ENCODE measurements at places on chromosomes 11 and 22.
A peak's percentile ranks its signal among the peaks of the same experiment; 100 is the strongest.

DNA sequence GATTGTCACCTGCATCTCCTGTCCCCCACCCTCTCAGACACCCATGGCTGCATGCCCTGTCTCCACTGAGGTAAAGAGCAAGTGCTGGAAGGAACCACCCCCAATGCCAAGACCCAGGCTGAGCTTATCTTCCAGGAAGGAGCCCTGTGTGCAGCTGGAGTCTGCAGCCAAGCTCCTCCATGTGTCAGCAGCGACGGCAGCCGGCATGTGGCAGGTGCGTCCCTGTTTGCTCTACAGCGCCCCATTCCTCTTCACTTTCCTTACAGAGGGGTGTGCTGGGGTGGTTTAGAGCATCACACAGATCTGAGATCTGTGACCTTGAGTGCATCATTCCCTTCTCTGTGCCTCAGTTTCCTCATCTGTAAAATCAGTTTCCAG is 7.7 kb upstream of the MN1 start:
- DNase-seq = no peak

GRCh38 chr11:7592711-7593110 is 78.9 kb downstream of the PPFIBP2 start:
- DNase-seq = no peak

- DNase-seq = no peak
Observed at GRCh38 chr11:1832920-1833295, 1.9 kb upstream of the SYT8 start.

DNA sequence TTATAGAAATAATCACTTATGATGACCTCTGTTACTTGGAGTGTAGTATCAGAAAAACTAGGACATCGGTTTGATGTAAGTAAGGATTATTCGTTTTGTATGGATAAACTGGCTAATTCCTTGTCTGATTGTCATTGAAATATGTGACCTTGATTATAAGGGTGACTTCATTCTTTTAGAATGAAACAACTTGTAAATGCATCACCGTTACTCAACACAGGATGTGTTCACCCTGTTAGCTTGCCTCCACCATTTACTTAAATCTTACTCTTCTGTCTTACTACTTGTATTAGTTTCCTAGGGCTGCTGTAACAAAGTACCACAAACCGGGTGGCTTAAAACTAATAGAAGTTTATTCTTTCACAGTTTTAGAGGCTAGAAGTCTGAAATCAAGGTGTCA is 7.9 kb downstream of the SFI1 start:
- no peak for DNase-seq

DNA sequence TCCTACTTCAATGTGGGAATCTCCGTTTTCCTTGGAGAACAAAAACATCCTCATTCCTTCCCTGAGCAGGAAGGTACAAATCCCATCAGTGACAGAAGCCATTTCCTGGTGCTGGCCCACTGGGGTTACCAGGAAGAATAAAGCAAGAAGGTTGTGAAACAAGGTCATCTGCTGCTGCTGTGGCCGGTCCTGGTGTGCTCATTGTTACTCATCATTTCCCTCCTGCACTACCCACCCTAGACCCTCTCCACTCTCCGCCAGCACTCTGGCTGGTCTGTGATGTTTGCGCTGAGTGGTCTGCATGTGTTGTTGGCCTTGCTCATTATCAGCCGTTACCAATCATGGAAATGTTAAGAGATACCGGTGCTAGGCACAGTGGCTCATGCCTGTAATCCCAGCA is 37.0 kb downstream of the OSBP2 start:
- DNase-seq = no peak

GRCh38 chr22:28243539-28243938 is 324.5 kb upstream of the PITPNB start:
- no peak for DNase-seq

GRCh38 chr11:126781942-126782341 is 218.6 kb downstream of the KIRREL3 start:
- no peak for DNase-seq

DNA sequence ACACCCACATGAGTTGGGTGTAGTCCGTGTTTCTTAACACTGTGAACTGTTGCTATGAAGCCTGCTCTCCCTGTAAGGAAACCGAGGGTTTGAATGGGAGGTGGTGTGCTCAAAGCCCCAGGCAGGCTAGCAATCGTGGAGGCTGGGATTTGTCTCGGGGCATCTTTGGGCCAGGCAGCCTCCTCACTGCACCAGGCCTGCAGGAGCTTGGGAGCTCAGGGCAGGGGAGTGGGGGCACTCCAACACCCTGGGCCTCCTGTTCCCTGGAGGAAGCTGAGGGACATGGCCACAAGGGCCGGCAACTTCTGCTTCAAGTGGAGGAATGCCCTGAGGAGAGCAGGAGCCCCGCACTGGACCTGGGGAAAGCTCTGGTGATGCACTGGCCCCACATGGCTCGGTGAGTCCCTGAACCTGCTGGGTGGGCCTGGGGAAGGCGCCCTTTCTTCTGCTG is 164.7 kb upstream of the B3GAT1 start:
- DNase-seq = no peak

DNA sequence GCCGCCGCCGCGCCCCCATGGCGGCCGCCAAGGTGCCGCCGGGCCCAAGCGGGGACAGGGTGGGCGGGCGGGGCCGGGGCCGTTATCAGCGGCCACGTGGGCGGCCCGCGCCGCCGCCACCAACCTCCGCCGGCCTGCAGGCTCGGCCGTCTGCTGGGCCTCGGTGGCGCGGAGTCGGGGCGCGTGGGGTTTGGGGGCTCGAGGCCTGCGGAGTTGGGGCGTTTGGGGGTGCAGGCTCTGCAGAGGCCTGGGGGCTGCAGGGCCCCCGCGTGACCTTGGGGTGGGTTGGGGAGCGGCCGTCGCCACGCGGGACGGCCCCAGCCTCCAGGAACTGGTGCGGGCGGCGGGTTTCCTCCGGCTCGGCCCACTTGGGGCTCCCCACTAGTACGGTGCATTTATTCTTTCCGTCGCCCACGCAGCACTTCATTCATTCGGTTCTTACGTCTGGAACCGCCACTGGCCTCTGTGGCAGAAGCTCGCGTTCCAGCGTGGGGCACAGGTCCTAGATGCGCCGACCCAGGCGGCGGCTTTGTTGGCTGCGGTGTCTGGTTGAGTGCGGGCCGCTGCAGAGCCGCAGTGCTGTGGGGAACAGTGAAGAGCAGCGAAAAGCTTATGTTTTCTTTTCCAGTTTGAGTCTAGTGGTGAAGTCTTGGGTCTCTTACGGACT is 740 bp upstream of the TRMT2A start:
- no peak for DNase-seq

- DNase-seq = no peak
Observed at GRCh38 chr11:77302752-77303151, 1.3 kb upstream of the GDPD4 start.

- DNase-seq = peak; percentile 91
Observed at GRCh38 chr11:7020183-7020917, at the start of the genes NLRP14 and ZNF214. NLRP14 (plus strand) TSS chr11:7020479; CDS start chr11:7038587, 18,108 bp downstream. ZNF214 (minus strand) TSS chr11:7020346; CDS start chr11:7002835, 17,511 bp downstream.

DNA sequence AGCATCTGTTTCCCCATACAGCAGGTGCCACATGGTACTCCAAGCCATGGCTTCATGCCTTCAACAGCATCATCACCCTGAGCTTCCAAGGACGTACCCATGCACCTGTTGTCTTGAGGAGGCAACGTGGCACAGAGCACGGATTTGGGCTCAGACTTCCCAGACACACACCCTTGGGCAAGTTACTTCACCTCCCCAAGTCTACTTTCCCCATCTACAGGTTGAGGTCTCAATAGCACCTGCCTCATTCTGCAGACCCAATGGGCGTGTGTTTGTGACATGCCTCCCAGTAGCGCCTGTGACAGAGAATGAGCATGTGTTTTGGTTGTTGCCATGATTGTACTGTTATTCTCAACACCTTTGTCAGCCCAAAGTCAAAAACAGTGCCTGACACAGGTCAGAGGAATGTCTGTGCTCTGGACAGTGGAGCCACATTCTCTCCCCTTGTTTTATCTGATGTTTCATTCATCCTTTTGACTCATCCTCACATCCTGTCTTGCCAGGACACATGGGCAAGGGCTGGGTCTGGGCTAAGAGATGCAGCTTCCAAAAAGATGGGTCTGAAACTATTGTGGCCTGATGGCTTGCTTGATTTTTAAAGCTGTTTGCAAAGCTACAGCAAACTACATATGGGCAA is 53.4 kb upstream of the CCND1 start:
- DNase-seq = no peak

DNA sequence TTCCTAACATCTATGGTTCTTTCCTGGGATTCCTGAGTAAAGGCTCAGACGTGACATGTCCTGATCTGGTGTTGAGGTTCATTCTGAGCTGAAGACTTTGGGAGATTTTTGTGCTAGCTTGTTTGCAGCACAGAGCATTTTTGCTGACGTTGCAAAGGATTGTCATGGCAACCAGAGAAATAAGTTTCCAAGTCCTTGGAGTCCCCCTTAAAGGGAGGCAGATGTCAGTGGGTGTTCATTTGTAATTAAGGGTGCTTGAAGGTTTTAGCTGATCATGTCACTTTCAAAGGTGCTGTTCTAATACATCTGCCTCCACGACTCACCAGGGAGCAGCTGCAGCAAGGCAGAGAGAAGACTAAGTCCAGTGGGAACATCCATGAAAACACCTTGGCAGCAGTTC is 5.4 kb upstream of the SYN3 start:
- no peak for DNase-seq

DNA sequence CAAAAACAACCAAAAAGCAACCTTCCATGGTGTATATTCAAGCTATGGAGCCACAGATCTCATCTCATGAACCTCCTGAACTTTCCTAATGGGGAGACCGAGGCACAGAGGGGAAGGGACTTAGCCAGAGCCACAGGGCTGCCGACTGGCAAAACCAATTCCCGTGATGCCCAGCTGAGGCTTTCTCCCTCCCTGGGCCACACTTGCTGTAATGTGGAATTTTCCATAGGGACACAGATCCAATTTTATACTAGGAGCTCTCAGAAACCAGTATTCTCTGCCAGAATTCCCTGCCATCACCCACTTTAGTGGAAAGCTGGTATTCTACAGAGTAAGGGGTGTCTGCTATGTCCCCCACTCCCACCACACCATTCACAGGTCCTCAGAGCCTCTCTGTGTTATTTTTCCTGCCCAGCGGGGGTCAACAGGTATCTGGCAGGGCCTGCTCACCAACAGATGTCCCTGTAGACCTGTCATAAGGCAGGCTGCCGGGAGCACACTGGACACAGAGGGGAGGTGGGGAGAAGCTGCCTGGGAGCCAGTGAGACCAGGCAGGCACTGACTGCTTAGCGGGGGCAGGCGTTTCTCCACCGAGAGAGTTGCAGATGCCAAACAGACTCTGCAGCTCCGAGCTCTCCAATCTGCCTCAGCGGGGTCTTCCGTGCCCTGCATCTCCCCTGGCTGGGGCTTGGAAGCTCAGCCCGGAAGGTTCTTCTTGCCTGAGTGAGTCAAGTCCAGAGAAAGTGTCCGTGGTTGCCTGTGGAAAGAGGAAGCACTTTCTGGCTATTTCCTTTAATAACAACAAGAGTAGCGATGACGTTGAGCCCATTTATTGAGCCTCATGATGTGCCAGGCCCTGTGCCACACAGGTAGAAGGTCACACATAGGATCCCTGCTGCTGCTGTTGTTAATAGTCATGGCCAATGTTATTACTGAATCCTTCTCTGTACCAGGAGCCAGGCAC is 26.3 kb downstream of the RPS6KA4 start:
- no peak for DNase-seq

GRCh38 chr11:61095021-61095420 is 7.3 kb upstream of the CD5 start:
- DNase-seq = no peak

DNA sequence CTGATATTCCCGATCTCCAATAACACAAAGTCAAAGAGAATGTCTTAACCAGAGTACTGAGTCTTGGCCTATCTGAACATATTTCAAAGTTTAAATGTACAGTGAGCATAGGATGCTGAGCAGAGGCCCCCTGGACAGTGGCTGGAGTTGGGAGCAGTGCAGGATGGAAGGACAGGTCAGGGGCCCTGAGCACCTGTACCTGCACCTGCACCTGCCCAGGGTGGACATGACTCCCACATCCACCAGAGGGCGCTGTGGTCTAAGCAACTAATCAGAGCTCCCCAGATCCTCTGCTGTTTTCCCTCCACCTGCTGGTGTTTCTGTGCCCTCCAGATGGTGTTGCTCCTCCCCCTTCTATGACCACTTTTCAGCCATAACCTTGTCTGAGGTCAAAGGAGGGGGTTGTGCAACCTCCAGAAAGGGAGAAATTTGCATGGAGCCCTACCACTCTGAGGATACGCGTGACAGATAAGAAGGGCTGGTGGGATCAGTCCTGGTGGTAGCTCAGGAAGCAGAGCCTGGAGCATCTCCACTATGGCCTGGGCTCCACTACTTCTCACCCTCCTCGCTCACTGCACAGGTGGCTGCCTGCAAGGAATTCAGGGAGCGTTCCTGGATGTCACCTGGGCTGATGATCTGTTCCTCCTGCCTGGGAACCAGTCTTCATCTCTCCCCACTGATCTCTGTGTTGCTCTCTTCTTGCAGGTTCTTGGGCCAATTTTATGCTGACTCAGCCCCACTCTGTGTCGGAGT is 49.1 kb upstream of the VPREB1 start:
- peak; percentile 72 for DNase-seq
